HT-29 (cell line): ENCODE measurements at places on chromosomes 5 and 9.

GRCh38 chr9:107102011-107102410, 181.1 kb upstream of the RAD23B start:
- no peak for DNase-seq

DNA sequence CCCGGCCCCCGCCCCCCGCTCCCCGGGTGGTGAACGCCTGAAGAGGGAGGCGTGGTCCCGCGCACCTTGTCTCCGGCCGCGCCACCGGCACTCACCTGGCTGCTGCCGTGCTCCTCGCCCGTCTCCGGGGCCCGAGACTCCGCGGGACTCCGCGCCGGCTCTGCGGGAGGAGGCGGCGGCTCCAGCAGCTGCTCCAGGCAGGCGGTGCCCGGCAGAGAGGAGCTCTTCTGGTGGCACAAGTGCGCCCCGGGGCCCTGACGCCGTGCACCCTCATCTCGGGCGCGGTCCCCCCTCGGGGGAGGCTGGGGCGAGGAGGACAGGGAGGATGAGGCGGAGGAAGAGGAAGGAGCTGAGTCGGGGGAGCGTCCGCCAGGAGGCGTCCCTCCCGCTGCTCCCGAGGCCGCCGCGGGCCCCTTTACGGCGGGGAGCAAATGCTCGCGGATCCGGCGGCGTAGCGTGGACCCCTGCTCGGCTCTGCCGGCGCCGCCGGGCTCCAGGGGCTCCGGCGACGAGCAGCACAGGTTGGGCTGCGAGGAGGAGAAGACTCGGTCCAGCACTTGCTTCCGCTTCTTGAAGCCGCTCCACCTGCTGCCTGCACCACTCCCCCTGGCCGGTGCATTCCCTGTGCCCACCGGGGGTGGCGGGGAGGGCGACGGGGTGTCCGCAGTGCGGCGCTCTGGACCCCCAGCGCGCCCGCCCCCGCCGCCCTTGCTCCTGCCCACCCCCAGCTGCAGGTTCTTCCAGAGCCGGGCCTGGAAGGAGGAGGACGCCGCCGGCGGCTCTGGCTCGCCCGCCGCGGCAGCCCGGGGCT, 928 bp downstream of the MCTP1 start:
- no peak for DNase-seq

GRCh38 chr5:149038336-149039080, 24.4 kb downstream of the SH3TC2 start:
- no peak for DNase-seq

GRCh38 chr5:169764018-169764378, 126.9 kb downstream of the DOCK2 start:
- DNase-seq, result no peak

- DNase-seq, result no peak
Observed at GRCh38 chr9:27368316-27368985, 71.5 kb upstream of the EQTN start.

DNA sequence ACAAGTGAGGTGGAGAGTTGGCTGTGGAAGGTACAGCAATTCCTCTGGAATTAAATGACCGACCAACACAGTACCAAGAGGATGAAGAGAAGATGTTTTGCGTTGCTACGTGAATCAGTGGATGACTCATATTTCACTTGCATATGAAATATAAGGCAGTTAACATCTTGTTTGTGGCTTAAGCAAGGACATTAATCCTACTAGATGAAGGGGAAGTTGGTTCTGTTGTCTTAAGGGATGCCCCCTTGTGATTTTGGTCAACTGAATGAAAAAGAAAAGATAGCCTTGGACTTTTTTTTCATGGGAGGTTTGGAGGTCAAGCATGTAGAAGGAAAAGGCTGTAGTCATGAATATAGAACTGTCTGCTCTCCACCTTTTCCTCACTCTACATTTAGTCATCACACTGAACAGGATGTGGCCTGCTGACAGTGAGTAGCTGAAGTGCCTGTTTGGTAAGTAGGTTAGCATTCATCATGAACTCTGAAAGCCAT, 33.9 kb downstream of the VLDLR start:
- DNase-seq, result peak; percentile 4

DNA sequence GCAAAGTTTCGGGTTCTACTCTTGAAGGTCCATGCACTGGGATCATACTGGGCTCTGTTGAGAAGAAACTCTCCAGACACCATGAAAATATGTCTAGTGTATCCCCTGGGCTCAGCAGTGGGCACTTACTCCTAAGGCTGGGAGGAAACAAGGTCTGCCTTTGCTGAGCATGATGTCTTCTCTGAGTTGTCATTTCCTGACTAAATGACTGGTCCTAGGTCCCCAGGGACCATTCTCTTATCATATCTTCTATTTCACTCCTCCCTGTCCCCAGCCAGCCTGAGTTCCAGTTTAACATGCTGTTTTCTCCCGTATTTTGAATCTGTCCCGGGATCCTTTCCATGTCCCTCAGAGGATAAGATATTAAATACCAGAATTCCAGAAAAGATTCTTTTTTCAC, 225.4 kb downstream of the MTRR start:
- DNase-seq, result no peak

DNA sequence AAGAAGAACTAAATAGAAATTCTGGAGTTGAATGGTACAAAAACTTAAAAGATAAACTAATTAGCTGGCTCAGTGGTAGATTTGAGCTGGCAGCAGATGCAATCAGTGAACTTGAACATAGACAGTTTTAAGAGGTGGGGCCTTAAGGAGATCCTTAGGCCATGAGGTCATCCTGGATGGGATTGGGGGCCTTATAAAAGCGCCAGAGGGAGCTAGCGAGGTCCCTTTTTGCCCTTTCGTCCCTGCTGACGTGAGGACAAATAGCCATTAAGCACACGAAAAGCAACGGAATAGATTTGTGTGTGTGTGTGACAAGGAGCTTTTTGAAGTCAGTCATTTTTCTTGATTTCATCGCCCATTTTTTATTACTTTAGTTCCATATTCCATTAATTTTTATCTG, 83.3 kb downstream of the ZNF354C start:
- peak; percentile 45 for DNase-seq

- no peak for DNase-seq
Observed at GRCh38 chr9:89427621-89428221, 70.2 kb downstream of the SEMA4D start.

- DNase-seq, result no peak
Observed at GRCh38 chr5:83249156-83249555, 171.8 kb downstream of the XRCC4 start.

- DNase-seq, result peak; percentile 6
Observed at GRCh38 chr5:102241809-102242421, 54.2 kb downstream of the SLCO4C1 start.

- DNase-seq, result no peak
Observed at GRCh38 chr5:139912158-139912557, 116.5 kb downstream of the PSD2 start.

GRCh38 chr5:10301266-10301665, 6.4 kb downstream of the CMBL start:
- DNase-seq, result peak; percentile 52

DNA sequence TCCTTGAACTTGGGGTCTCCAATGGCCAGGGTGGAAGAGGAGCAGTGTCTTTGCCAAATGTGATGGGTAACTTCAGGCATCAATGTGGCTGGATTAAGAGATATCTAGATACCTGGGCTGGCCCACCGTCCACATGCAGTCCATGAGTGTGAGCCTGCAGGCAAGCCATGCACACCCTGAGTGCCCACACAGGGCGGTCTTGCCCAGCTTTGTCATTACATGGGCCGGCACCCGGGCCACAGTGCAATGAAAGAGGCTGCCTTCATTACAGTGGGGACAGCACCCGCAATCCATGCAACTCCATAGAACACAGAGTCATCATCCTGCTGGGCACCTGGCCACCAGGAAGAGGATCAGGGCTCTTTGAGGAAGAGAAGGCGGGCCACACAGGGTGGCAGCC, 263.8 kb upstream of the IRX1 start:
- no peak for DNase-seq

- DNase-seq, result no peak
Observed at GRCh38 chr9:134179918-134180785, 15.8 kb upstream of the RNU6ATAC start.

GRCh38 chr5:105931881-105932421, 1738.8 kb downstream of the EFNA5 start:
- no peak for DNase-seq

DNA sequence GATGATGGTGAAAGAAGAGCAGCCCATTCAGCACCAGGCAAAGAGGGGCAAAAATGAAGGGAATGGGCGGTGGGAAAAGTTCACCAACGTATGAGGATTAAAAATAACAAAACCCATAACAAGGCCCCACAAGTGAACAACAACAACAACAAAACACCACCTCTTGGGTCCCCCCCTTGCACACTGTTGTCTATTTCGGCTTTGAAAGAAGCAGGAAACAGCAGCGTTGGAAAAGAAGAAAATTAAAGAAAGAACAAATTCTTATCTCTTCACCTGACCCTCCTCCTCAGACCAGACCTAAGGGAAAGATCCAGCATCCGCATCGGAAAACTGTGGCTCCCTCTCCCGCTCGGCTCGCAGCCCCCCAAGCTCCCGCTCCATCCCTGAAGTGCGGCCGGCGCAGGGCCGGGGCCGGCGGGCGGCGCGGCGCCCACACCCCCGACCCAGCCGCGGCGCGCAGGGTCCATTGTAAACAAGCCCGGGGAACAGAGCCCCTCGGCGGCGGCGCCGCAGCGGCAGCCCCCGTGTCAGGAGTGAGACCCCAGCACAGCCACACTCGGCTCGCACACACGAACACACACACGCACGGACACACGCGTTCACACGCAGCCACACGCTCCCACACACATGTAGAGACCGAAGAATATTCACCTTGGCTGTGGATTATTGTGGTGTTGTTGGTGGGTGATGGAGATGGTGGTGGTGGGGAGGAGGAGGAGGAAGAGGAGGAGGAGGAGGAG, 535 bp downstream of the RFX3 start:
- no peak for DNase-seq

DNA sequence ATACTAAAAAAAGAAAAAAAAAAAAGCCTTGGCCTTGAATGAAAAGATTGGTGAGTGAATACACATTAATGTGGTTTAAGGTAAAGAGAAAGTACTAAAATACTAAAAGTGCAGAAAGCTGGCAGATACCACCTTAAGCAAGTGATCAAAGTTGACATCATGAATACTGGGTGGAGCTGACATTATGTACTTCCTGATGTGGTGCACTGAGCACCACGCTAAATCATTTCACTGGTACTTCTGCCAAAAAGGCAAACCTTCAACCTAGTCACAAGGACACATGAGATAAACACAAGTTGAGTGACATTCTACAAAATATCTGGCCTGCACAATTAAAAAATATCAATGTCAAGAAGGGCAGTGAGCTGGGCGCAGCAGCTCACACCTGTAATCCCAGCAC, 33.8 kb upstream of the PANK3 start:
- peak; percentile 25 for DNase-seq
